ENCODE measurements at places on chromosomes 16 and 17.

GRCh38 chr17:30545024-30545423, 67.8 kb downstream of the GOSR1 start:
- DNase-seq: no peak

DNA sequence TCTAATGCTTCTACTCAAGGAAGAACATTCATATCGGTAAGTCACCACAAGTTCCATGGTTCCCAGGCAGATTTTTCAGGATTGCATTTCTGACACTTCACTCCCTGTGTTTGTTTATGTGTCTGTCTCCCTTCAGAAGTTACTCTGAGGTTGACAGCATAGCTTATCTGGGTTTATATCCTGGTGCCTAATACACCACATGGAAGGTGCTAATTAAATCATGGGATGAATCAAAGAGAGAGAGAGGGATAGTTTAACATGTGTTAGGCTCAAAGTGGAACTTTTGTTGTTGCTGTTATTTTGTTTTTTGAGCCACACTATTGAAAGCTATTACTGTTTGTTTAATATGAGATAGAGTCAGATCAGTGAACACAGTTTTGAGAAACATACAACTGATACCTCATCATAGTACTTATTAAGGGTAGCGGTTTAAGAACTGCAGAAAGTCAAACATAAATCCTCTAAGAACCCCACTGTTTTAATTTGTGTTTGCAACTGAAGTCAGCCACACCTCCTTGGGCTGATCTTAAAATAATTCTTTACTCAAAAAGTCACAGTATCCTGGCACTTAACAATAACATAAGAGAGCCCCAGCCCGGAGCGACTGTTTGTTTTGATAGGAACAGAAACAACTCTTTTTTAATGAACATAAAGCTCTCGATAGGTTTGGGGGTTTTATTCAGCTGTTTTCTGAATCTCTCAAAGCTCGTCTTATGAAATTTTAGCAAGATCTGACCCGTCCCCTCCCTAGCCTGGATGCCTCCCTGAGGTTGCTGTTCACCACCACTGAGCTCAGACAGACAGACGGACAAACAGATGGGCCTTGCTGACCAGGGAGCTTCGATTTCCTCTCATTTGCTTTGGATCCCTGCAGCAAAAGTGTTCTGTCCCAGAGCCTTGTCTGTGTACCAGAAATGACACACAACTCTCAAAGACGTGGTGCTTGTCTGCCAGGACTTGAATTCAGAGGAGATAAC, 98.3 kb upstream of the MYOCD start:
- no peak for DNase-seq

- no peak for DNase-seq
Measured at GRCh38 chr17:72095316-72095715, 25.5 kb upstream of the SOX9 start.

- no peak for DNase-seq
Measured at GRCh38 chr17:50518384-50519023, 10.3 kb downstream of the MYCBPAP start.

GRCh38 chr17:64538508-64539130, 31.8 kb downstream of the CEP95 start:
- DNase-seq: no peak

GRCh38 chr16:56780646-56781045, 50.7 kb downstream of the NUP93 start:
- no peak for DNase-seq

- peak; percentile 63 for DNase-seq
Measured at GRCh38 chr16:89565506-89566372, 5.3 kb downstream of the RPL13 start.

GRCh38 chr16:10224850-10225249, 42.6 kb upstream of the GRIN2A start:
- no peak for DNase-seq

- peak; percentile 56 for DNase-seq
Measured at GRCh38 chr16:77171745-77172635, 19.0 kb upstream of the MON1B start.

- no peak for DNase-seq
Measured at GRCh38 chr17:40884708-40885512, at the start of gene KRT20. Gene KRT20 (minus strand): TSS chr17:40885242. CDS start chr17:40885185, 57 bp downstream.

DNA sequence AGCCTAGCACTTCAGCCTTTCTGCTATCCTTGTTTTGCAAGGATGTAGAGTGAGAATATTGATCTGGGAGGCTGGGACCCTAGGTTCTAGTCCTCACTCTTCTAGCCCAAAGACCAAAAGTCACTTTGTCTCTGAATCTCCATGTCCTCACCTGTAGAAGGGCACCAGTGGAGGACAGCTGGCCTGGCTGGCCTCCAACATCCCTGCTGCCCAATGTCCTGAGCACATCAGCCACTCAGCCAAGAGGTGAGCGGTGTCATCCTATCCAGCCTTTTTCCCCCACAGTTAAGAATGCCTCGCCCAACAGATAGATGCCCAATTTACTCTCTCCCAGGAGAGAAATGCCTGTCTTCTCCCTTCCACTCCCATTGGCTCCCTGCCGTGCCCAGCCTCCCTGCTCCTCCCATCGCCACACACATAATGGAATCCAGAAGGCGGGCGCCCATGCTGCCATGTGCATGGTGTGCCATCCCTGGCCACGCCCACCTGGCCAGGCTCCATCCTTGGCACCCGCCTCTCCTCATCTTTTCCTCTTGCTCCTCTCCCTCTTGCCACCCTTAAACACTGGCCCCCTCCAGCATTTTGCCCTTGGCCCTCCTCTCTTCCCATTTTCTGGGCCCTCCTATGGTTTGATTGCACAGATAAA, 157.3 kb upstream of the SDK2 start:
- no peak for DNase-seq

DNA sequence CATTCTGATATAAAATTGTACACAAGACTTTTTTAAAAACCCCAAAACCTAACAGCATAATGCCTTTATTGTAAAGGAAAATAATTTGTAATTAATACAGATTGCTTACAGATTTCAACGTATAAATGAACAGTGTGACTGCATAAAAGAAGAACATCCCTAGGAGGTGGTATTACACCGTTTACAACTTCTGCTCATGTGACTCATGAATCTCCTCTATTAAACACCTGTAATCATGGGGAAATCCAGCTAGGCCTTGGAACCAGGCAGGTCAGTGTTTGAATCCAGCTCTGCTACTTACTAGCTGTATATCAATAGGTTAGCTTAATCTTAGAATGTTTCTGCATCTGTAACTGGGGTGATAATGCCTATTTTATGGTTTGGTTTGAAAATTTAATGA, 15.2 kb downstream of the RABEP1 start:
- DNase-seq: no peak

DNA sequence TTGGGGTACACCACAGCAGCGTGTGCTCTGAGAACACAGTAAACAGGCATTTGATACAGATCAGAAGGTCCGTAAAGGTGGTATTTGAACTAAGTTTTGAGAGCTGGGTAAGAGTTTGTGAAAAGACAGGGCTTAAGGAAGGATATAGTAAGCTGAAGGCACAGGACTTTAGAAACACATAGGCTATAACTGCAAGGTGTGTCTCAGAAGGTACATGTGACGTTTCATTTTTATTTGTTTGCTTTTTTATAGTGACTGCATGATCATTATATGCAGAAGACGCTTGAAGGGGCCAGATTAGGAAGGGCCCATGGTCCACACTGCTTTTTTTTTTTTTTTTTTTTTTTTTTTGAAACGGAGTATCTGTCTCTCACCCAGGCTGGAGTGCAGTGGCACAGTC, 644.6 kb downstream of the WWOX start:
- DNase-seq: no peak

- no peak for DNase-seq
Measured at GRCh38 chr17:17888821-17889220, 52.0 kb upstream of the SREBF1 start.

GRCh38 chr16:88678224-88678979, 7.9 kb downstream of the SNAI3 start:
- DNase-seq: no peak

- no peak for DNase-seq
Measured at GRCh38 chr16:30429418-30429677, 482 bp downstream of the DCTPP1 start.

DNA sequence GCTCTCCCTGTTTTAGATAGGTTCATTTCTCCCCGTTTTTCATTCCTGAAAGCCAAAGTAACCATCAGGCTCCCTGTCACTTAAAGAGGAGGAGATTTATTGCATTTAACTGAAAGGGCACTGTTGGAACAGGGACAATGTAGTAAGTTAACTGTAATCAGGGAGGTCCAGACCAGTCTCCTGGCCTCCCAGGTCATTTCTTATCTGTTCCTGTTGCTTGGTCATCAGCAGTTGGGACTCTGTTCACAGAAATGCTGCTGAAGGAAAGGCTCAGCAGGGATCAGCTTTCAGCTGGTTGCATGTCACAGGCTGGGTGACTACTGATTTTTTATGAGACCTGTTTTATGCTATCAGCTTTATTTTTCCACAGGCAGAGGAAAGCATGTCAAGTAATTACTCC, 622.6 kb upstream of the GOT2 start:
- no peak for DNase-seq

DNA sequence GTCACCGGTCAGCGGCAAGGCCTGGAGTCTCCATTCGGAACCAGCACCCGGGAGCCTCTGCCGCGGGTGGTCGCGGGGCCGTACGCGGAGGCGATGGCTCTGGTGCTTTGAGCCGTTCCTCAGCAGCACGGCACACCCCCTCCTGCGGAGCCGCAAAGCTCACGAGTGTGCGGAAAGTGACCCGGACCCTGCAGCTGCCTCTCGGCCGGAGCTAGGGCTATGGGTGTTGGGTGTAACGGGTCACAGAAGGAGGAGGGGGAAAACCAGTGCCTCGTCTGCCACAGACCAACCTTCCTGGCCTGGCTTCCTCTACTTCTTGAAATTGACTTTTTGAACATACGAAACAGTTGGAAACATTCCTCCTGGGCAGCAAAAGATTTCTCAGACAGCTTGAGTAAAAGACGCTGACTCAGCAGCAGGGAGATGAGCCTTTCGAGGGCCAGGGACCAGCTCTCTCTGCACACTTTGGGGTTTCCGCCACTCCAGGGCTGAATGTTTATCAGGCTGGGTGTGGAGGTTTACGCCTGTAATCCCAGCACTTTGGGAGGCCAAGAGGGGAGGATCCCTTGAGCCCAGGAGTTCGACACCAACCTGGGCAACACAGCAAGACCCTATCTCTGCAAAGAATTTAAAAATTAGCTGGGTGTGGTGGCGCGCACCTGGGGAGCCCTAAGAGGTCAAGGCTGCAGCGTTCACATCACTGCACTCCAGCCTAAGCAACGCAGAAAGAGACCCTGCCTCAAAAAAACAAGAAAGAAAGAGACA, 26.4 kb upstream of the PITPNA start:
- no peak for DNase-seq

DNA sequence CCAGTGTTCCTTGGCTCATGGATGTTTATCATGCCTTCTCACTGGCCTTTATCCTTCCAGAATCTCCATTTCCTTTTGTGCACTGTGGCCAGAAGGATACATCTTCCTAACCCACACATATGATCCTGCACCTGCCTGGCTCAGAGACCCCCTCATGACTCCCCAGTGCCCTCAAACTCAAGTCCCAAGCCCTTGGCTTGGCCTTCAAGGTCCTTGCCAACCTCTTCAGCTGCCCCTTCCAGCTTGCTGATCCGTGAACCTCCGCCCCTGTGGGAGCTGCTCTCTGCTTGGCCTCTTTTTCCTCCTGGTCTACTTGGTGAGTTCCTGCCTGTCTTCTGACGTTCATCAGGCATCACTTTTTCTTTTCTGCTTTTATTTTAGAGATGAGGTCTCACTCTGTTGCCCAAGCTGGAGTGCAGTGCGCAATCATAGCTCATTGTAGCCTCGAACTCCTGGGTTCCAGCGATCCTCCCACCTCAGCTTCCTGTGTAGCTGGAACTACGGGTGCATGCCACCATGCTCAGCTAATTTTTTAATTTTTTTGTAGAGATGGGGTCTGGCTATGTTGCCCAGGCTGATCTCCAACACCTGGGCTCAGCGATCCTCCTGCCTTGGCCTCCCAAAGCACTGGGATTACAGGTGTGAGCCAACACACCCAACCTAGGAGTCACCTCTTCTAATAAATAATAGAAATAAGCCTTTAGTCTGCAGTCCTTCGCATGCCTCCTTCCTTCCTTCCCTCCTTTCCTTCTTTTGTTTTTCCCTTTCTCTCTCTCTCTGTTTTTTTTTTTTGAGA, 2.5 kb upstream of the PYCARD start:
- DNase-seq: no peak

GRCh38 chr16:26133416-26134093, 441.8 kb downstream of the HS3ST4 start:
- no peak for DNase-seq

- no peak for DNase-seq
Measured at GRCh38 chr17:80615376-80615775, 70.7 kb downstream of the RPTOR start.
